ENCODE measurements at places on chromosomes 3 and 15. TPM values are rescaled to one million over a fixed set of nuclear protein-coding genes. Genes with fewer than 3 reads are reported as not detected.

DNA sequence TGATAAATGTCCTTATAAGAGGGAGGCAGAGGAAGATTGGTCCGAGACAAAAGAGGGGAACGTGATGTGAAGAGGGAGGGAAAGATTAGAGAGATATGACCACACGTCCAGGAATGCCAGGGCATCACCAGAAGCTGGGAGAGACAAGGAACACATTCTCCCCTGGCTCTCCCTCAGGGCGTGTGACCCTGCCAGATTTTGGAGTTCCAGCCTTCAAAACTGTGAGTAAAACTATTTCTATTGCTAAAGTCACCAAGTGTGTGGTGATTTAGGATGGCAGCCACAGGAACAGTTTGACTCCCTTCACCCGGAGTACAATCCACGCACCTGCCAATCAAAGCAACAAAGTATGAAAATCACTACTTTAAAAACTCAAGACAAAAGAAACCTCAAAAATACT lies 32.1 kb upstream of the TJP1 start:
- no peak for DNase-seq

DNA sequence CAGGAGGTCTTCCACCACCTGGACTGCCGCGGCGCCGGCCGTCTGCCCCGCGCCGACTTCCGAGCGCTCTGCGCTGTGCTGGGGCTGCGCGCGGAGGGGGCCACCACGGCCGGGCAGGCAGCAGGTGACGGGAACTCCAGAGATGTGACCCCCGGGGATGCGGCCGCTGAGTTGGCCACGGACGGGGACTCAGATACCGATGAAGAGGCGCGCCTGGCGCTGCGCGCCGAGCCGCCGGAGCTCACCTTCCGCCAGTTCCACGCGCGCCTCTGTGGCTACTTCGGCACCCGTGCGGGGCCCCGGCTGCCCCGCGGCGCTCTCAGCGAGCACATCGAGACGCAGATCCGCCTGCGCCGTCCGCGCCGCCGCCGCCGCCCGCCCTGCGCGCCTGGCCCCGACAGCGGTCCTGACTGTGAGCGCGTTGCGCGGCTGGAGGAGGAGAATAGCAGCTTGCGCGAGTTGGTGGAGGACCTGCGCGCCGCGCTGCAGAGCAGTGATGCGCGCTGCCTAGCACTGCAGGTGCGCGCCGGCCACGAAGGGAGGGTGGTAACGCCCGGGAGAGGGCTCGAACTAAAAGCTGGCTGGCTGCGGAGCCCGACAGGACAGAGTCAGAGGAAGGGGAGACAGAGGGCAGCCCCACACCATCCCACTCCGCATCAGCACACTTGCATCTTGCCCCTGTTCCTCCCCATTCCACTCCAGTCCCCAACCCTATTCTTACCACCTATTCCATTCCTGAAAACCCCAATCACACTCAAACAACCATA lies 885 bp downstream of the EFCC1 start:
- no peak for DNase-seq

The SLC51B gene
- total RNA-seq, result not detected

DNA sequence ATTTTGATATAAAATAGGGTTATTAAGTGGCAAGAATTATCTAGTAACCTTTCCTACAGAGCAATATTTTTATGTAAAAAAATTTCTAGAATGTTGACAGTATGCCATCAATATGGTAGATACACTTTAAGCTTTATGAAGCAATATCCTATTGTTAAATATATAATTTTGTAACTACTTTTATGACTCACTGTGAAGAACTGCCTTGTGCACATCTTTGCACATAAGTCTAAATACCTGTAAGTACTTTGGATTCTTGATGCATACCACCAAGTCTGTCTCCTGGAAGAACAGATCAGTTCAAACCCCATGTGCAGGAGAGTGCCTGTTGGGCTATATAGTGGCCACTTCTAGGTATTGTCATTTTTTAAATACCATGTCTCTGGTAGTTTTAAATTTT lies 205.7 kb upstream of the EIF1B start:
- DNase-seq, result no peak

DNA sequence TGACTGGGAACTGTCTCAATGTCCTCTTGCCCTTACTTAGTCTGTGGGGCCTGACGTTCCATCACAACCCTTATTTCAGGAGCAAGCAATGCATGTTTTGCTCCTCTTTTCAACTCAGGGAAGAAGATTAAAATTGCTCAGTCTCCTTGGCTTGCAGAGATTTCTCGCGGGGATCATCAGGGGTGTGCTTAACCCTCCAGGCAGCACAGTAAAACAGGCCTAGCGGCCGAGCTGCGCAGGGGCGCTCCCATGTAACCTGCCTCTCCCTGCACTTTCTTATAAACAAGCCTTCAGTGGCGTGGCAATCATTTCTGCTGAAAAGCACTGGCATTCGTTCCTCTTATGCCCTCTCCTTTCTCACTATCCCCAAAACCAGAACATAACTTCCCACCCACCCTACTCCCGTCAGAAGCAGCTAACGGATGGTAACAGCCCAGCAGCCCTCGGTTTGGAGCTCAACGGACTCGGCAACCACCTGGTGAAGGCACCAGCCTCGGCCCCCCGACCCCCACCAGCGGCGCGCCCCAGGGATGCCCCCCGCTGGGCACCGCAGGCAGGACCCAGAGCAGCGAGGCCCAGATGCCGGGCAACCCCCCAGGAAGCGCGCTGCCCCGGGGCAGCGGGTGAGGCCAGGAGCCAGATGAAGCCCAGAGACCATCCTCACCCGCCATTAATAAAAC lies 1.1 kb downstream of the MCF2L2 start:
- DNase-seq, result no peak

The NANOGP8 gene
- total RNA-seq, result 1.1 TPM

DNA sequence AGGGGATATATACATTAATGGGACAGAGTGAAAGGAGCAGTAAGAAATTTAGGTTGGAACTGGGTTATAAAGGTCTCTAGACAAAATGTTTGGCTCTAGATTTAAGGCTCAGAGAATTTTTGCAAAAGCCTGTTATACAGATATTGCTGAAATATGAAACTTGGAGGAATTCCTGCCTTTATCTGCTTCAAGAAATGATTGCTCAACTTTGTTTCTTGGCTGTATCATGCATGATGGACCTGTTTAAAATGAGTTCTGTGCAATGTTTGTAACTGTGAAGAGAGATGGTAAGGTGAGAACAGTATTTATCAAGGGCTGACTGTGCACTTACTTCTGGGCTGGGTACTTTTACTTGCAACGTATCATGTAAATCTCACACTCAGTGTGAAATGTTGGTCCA lies 3.3 kb downstream of the CRYBG3 start:
- no peak for DNase-seq

DNA sequence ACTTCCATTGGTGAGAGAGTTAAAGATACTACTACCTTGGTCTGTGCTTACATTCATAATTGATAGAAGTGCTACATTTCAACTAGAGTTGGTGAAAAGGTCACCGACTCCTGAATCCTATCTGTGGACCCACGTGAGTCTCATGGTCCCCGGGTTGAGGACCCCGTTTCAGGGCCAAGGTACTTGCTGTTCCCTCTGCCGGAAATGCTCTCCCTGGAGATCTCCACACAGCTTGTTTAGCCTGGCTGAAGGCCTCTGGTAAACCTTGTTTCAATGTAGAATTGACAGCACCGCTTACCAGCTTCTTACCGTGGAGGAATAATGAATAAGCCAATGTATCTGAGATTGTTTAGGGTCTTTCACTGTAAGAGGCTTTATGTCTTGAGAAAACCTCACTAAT lies 226.0 kb upstream of the GOLGA6L4 start:
- DNase-seq, result no peak

- no peak for DNase-seq
These were observed 115.9 kb downstream of the CBLB start for GRCh38 chr3:105752791-105753415.

The C3orf22 gene
- not detected for total RNA-seq

- DNase-seq, result peak; percentile 17
These were observed 14.5 kb downstream of the EFCAB12 start for GRCh38 chr3:129413687-129414506.

The THOC7 gene
- total RNA-seq, result 62.2 TPM

The ZNF662 gene
- 13.8 TPM for total RNA-seq

DNA sequence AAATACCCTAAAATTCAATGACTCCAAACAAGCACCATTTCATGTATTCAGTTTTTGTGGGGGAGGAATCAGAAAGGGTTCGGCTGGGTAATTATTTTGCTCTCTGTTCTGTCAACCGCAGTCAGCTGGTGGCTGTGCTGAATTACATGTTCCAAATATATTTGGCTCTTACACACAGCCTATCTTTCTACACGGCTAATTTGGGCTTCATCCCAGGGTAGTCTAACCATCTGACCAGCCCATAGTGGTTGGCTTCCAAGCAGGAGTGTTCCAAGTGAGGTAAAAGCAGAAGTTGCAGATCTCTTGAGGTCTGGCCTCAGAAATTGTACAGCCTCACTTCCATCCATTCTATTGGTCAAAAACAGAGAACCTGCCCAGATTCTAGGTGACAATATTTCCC lies 760.8 kb upstream of the SEMA6D start:
- no peak for DNase-seq

DNA sequence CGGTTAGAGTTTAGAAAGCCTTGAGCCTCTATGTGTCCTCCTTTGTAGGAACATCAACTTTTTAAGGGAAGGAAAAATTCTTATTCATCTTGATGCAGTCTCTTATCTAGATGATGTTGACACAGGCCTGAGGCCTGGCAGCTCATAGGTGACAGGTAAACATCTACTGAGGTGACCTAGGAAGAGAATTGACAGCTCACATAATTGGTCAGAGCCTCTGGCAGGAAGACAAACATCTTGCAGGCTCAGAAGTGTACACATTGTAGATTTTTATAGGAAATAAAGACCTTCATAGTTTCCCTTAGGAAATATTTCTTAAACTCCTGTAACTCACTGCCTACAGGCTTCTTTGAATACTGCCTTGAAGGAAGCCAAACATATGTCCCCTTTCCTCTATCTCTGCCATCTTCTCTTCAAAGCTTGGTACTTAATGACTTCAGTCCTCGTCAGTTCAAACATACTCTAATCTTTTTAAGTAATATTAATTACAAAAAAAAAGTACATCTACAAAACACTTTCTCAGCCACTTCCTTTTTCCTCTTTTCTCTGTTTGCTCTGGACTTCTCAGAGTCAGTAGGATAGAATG lies 341.3 kb downstream of the TBL1XR1 start:
- DNase-seq, result no peak

DNA sequence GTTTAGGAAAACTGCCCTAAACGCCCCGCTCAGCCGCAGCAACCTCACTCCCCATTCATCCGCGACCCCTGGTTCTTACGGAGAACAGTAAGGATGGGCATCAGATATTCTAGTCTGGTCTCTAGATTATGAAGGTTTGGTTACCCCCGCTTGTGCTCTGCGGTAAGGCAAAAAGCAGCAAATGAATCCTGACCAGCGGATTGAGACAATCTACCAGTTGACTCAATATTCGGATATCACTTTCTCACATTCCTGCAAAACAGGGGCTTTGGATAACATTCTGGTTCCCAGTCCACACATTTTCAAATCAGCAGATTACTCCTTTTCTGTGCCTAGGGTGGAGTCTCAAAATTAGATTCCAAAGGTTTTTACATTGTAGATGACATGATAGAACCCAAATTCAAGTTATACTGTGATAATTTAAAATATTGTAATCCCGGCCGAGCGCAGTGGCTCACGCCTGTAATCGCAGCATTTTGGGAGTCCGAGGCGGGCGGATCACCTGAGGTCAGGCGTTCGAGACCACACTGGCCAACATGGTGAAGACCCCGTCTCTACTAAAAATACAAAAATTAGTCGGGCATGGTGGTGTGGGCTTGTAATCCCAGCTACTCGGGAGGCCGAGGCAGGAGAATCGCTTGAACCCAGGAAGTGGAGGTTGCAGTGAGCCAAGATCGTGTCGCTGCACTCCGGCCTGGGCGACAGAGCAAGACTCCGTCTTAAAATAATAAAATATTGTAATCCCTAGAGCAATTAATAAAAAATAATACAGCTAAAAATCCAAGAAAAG lies 1.1 kb upstream of the CYFIP1 start:
- DNase-seq, result no peak

The SEMA6D gene
- 10.5 TPM for total RNA-seq
